ENCODE measurements at places on chromosomes 12 and 14. TPM values are rescaled to one million over a fixed set of nuclear protein-coding genes. Genes with fewer than 3 reads are reported as not detected.

KLRK1 gene
- 1.8 TPM for polyA plus RNA-seq

ZDHHC22 gene
- polyA plus RNA-seq: 0.57 TPM

DNAH10 gene
- 7.5 TPM for polyA plus RNA-seq

DNA sequence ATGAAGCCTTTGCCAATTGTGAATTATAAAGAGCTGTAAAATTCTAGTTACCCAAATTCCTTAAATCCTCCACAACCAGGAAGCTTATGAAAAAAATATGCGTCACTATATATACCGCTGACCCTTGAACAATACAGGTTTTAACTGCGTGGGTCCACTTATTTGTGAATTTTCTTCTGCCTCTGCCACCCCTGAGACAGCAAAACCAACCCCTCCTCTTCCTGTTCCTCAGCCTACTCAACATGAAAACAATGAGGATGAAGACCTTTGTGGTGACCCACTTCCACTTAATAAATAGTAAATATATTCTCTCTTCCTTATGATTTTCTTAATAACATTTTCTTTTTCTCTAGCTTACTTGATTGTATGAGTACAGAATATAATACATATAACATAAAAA, 42.2 kb downstream of the CMKLR1 start:
- DNase-seq: no peak

- DNase-seq: no peak
These were observed 633 bp downstream of the STX2 start for GRCh38 chr12:130838284-130838950.

DNA sequence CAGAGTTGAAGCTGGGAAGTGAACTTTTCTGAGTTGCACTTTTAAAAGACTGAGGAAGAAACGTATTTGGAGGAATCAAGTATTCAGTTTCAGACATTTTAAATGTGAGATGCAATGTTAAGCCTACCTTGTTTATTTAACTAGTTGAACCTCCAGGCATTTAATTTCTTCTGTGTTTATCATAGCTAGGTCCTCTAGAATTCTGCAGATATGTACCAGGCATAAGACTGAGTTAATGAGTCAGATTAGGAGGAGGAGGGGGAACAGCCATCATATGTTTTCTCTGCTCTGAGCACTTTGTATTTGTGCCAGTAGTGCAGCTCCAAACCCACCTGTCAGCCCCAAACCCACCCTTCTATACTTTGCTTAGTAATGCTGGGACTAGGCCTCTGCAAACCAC, 16.4 kb upstream of the SAMD4A start:
- DNase-seq: no peak

Measured in left kidney (tissue), 8 donors.